ENCODE measurements at places on chromosomes 3 and 15.

DNA sequence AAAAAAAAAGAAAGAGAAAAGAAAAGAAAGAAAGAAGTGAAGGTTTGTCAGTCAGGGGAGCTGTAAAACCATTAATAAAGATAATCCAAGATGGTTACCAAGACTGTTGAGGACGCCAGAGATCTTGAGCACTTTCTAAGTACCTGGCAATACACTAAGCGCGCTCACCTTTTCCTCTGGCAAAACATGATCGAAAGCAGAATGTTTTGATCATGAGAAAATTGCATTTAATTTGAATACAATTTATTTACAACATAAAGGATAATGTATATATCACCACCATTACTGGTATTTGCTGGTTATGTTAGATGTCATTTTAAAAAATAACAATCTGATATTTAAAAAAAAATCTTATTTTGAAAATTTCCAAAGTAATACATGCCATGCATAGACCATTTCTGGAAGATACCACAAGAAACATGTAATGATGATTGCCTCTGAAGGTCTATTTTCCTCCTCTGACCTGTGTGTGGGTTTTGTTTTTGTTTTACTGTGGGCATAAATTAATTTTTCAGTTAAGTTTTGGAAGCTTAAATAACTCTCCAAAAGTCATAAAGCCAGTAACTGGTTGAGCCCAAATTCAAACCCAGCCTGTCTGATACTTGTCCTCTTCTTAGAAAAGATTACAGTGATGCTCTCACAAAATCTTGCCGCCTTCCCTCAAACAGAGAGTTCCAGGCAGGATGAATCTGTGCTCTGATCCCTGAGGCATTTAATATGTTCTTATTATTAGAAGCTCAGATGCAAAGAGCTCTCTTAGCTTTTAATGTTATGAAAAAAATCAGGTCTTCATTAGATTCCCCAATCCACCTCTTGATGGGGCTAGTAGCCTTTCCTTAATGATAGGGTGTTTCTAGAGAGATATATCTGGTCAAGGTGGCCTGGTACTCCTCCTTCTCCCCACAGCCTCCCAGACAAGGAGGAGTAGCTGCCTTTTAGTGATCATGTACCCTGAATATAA lies 2.0 kb downstream of the B2M start:
- DNase-seq, result no peak

DNA sequence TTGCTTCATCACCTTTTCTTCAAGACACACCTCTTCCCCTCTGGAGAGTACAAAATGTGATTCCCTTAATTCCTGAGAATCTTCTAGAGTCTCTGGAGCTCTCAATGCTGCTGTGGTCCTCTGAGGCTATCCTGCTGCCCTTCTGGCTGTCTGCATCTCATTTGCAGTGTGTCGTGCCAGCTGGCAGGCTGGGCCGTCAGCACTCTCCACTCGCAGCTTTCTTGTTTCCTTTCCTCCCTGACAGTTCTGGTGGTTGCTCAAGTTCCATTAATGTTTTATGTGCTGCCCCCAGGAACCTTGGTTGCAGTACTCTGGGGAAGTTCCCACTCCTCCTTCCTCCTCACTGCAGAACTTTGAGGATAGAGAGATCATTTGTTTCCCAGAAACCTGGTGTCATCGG lies 210.8 kb upstream of the ROPN1 start:
- DNase-seq, result no peak

DNA sequence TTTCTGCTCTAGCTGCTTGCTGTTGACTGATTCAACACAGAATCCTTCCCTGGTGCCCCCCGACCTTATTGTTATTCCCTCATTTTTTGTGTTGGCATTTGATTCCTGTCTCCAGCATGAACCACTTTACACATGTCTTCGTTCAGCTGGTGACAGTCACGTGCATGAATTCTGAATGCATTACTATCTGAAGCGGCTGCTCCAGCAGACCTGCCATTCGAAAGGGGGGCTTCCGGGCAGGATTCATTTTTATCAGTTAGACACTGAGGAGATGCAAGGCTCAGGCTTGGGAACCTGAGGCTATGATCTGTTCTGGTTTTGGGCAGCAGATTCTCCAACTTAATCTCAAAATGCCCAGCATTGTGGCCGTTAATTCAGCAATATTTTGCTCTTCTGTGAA lies 336.2 kb downstream of the EPHB1 start:
- no peak for DNase-seq

- DNase-seq, result no peak
Observed at GRCh38 chr3:109644746-109645145, 307.4 kb upstream of the DPPA4 start.

GRCh38 chr15:81363276-81363675 lies 10.7 kb downstream of the TMC3 start:
- DNase-seq, result no peak

- no peak for DNase-seq
Observed at GRCh38 chr15:22827125-22827524, 11.3 kb upstream of the NIPA2 start.

DNA sequence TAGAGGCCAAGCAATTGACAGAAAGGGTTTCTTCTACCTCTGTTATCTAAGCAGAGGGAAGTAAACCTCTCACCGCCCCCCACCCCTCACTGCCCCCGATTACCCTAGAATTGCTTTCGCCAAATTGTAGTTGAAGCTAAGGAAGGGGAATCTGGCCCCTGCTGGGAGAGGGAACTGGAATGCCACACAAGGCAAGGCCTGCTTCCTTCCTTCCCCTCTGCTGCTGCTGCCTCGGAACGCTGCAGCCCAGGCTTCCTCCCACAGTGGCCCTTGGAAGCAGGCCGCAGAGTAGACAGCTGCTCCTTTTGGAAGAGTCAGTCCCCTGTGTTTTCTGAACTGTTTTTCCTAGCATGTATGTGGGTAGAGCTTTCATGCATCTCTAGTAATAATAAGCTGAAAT lies 21.6 kb downstream of the RLBP1 start:
- DNase-seq, result no peak

GRCh38 chr3:87227104-87227834 lies at the start of gene CHMP2B:
TSS of gene CHMP2B (plus strand) at chr3:87227309. CDS start at chr3:87227523, 214 bp downstream.
- peak; percentile 85 for DNase-seq

DNA sequence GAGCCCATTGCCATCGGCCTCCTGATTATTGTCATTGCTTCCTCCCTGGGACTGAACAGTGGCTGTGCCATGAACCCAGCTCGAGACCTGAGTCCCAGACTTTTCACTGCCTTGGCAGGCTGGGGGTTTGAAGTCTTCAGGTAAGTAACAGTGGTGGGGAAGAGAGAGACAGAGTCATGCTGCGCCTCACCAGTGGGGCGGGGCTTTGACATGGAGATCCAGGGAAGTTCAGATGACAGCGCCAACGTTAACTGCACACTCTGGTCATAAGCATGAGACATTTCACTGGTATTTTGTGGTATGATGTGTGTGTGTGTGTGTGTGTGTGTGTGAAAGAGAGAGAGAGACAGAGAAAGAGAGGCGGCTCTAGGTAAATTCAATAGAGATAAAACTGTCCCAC lies 41.0 kb downstream of the AQP9 start:
- DNase-seq, result no peak

DNA sequence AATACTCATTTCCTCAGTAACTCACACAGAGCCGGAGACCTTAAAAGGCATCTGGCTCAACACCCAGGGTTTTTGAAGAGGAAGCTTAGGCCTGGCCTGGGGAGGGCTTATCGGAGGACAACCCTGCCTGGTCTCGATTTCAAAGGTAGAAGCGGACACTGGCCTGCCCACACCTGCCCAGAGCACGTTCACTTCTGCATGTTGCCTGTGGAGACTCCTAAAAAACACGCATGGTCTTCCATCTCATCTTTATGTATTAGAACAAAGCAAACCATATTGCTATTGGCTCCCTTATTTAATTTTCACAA lies 55.5 kb upstream of the FURIN start:
- DNase-seq, result no peak

GRCh38 chr15:31023841-31024240 lies 32.4 kb upstream of the MTMR10 start:
- no peak for DNase-seq

DNA sequence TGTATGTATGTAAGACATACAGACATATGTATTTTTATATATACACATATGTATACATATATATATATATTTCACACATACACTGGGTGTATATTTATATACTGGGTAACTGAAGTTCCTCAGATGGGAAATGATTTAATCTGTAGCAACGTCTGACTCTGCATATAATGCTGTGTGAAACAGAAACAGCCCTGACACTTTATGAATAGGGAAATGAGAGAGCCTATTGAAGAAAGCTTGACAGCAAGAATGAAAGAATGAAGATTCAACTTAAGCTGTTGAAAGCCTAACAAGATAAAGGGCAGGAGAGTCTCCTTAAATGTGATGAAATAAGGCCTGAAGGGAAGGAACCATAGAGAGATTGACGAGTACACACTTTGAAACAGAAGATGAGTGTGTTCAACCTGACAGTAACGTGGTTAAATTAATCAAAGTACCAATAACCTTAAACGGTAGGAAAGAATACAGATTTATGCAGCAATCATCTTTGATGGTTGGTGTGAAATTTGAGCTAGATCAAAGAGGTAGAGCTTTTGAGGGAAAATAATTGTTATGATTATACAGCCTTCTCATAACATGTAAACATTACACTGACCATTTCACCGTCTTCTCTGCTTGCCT lies 169.9 kb downstream of the MECOM start:
- no peak for DNase-seq

GRCh38 chr15:55530861-55531313 lies 22.9 kb upstream of the DNAAF4 start:
- DNase-seq, result no peak

GRCh38 chr3:17261627-17262369 lies 377.0 kb downstream of the PLCL2 start:
- DNase-seq, result no peak

- DNase-seq, result no peak
Observed at GRCh38 chr3:58383904-58384303, 49.7 kb downstream of the PDHB start.

DNA sequence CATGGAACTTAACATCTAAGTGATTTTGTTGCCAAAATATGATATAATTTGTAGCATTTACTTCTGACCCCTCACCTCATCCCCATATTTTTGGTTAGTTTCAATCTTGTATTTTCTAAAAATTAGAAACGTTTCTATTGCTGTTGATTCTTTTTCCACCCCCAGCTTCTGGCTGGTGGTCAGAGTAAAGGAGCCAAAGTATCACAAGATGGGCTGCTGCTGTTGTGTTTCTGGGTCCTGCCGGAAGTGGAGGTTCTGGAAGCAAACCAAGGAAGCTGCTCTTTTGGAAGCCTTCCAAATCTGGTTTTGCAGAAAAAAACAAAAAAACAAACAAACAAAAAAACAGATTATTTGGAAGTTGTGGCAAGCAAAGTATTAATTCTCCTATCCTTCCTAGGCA lies 221.1 kb upstream of the P2RY1 start:
- no peak for DNase-seq

DNA sequence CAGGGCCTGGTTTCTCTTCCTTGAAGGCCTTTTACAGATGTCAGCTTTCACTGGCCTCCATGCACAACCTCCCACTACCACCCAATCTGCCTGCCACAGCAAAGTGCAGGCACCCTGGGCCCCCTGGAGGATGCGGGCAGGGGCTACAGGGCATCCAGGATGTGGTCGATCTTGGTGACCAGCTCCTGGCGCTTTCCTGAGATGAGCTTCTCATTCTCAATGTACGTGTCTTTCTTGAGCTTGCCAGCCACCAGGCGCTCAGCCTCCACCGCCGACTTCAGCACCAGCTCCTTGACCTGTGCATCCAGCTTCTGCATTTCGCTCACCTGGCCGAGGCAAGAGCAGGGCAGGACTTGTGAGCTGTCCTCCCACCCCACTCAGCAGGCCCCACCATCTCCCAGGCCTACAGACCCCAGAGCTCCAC lies 30.3 kb downstream of the RPN1 start:
- no peak for DNase-seq

- DNase-seq, result no peak
Observed at GRCh38 chr3:24365168-24365567, 129.5 kb downstream of the THRB start.

DNA sequence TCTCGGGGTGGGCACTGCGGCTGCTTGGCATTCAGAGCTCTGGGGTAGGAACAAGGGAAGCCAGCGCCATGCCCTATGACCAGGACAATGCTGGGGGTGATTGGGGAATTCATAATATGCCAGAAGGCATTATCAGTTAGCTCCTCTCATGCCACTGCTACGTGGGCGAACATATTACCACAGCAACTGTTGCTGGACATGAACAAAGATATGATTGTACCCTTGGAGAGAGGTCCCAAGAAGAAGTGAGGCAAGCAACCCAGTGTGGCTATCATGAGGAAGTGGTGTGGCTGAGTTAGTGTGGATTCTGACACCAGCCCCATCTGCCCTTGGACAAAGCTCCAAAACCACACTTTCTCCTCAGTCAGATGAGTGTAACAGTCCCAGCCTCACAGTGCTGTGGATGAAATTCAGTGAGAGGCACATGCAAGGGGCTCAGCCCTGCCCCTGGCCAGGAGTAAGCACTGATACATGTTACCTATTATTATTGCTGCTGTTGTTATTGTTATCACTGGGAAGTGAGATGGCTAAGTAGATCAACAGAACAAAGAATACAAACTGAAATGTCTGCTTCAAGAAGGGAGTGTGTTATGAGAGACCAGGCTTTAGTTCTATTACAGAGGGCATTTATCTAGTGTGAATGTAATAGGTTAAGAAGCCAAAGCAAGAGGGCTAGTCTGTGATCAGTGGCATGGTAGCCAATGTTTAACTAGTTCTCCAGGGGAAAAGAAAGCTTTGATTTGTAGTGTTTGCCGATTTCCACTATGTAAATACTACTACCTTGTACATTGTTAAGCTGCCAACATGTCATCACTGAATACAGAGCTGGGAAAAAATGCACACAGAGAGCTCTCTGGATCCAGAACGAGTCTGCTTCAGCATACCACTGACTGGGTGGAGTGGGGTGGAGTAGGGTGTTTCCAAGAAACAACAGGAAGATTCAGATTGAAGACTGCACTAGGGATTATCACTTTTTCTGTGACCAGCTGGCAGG lies 222.3 kb upstream of the EIF1B start:
- DNase-seq, result no peak

DNA sequence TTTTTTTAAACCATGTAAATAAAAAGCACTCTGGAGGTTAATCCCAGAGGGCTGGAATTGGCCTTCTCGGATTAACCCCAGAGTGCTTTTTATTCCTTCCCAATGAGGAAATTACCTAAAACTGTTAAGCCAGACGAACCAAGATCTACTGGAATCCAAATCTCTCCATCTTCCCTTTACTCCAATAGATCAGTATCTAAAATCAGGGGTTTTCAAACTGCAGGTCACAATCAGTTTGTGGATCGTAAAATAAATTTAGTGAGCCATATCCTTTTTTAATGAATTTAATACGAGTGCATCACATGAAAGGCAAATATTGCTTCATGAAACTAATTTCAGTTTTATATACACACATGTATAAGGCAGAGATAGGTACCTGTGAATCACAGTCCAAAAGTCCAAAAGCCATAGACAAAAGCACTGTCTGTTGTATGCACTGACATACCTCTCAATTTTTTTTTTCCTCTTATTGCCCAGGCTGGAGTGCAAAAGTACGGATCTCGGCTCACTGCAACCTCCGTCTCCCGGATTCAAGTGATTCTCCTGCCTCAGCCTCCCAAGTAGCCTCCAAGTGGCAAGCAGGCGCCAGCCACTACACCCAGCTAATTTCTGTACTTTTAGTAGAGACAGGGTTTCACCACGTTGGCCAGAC lies 61.3 kb downstream of the TBL1XR1 start:
- DNase-seq, result no peak

GRCh38 chr3:117868766-117869165 lies 1159.2 kb downstream of the TUSC7 start:
- no peak for DNase-seq

Measured in stimulated activated CD8-positive, alpha-beta memory T cell treated with anti-CD3 and anti-CD28 coated beads, Interleukin-4, amount 100 ng/mL, for 1 hour (primary cell).